Lung microvascular endothelial cell (primary cell): ENCODE measurements at places on chromosomes 16 and 17.

DNA sequence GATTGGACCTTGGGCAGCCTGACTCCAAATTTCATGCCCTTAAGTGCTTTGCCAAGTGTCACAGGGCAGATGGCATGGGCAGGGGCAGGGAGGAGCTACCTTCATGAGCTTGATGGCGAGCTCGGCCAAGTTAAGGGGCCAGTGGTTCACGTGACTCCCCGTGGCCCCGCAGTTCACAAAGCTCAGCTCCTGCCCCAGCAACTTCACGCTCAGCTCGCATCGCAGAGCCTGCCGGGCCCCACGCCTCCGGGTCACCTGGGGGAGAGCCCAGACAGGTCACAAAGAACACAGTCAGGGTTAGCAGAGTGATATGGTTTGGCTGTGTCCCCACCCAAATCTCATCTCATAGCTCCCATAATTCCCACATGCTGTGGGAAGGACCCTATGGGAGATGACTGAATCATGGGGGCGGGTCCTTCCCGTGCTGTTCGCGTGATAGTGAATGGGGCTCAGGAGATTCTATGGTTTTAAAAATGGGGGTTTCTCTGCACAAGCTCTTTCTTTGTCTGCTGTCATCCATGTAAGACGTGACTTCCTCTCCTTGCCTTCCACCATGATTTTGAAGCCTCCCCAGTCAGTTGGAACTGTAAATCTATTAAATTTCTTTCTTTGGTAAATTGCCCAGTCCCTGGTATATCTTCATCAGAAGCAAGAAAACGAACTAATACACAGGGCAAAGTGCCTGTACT, 108.1 kb downstream of the LITAF start:
- no peak for DNase-seq

DNA sequence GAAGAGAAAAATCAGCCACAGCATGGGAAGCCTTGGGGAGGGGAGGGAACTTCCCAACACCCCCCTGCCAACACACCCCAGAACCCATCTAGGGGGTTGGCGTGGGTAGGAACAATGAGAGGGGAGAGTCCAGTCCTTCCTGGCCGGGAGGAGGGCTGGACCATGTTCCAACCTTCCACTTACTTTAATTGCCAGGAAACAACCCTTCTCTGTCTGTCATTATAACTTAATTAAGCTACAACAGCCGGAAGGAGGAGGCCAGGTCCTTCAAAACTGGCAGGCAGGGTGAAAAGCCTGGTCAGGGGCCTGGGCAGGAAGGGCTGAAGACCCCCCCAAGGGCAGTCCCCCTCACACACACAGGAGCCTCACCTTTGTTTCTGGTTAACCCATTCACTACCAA, 447.0 kb downstream of the SOX9 start:
- no peak for DNase-seq

DNA sequence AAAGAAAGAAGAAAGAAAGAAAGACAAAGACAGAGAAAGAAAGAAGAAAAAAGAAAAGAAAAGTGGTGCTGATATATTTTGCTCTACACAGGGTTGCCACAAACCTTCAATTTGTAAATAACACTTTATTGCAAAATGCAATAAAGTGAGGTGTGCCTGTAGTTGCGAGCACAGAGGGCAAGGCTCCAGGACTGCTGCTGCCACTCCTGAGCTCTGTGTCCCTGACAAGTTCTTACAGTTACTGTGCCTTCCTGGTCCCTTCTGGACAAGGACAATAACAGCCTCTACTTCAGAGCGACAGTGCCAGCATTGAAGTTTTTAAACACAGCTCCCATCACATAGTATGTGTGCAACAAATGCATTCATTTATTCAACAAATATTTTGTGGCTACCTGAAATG, 148.1 kb downstream of the AXIN2 start:
- no peak for DNase-seq

GRCh38 chr16:7405166-7405565, 72.5 kb downstream of the RBFOX1 start:
- DNase-seq, result no peak

DNA sequence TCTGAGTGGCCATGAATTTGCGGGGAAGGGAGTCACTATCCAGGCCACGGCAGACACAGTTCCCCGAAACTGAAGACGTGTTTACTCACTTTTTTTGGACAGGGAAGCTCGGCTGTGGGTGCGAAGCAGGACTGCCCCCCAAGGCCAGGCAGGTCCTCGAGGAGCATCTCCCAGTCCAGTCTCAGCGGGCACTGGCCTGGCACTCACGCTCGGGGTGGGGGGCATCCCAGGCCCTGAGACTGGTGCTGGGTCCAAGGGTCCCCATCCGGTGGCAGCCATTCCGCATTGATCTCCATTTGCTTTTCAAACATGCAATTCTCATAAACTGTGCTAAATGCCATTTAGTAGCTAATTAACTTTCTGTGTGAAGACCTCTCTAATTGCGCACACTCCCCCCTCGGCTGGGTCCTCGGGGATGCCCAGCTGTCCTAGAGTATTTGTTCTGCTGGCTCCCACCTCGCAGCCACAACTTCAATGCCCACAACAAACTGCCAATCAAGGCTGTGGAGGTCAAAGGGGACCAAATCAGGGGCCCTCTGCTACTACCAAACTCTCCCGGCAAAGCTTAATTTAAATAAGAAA, 50.2 kb downstream of the TBC1D16 start:
- DNase-seq, result no peak

DNA sequence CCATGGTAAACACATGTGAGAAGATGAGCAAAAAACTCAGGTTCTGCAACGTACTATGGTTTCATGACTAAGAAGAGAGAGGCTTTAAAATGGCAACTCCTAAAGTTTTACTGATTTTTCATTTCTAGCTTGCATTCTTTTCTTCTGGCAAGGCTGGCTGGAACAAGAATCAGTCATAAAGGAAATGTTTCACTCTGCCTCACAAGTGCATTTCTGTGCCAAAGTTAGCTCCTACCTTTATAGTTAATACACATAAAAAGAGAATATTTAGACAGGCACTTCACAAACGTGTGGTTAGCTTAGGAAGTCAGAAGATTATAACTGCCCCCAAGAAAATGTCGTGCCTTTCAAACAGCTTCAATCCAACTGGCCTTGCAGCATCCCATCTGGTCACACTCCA, 417.1 kb upstream of the CDH11 start:
- DNase-seq, result no peak

GRCh38 chr17:51056813-51057510, 63.7 kb downstream of the SPAG9 start:
- DNase-seq, result peak; percentile 83

- DNase-seq, result no peak
These were observed 59.8 kb downstream of the ANKFN1 start for GRCh38 chr17:56213031-56213430.

DNA sequence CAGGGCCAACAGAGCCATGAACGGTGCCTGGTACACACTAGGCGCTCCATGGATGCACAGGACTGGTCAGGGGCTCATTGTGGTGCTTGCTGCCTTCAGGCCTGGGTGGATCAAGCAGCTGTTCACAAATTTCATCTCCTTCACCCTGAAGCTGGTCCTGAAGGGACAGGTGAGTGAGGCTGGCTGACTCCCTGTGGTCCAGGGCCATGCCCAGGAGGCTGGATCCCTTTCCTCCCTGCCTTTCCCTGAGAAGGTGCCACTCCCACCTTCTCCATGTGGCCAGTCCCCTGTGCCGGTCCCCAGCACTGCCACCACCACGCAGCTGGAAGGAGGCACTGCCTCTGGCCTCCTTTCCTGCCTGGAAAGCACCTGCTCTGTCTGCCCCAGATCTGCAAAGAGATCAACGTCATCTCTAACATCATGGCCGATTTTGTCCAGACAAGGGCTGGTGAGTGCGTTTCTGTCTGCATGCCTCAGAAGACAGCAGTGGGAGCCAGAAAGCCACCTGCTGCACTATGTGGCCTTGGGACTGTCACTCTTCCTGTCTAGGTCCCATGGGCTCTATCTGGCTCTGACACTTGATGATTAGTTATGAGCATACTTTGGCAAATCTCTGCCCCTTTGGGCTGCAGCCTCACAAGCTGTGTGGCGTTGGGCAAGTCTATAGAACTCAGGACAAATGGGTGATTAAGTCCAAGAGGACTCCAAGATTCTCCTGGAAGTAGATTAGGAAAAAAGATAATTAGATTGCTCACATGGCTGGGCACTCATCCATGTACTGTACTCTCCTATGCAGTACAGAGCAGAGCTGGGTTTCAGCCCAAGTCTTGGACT, 9.4 kb downstream of the CETP start:
- DNase-seq, result no peak

GRCh38 chr17:77915594-77916021, 42.9 kb upstream of the TNRC6C start:
- DNase-seq, result no peak

GRCh38 chr16:49755313-49755620, 100.6 kb downstream of the ZNF423 start:
- DNase-seq, result peak; percentile 41

DNA sequence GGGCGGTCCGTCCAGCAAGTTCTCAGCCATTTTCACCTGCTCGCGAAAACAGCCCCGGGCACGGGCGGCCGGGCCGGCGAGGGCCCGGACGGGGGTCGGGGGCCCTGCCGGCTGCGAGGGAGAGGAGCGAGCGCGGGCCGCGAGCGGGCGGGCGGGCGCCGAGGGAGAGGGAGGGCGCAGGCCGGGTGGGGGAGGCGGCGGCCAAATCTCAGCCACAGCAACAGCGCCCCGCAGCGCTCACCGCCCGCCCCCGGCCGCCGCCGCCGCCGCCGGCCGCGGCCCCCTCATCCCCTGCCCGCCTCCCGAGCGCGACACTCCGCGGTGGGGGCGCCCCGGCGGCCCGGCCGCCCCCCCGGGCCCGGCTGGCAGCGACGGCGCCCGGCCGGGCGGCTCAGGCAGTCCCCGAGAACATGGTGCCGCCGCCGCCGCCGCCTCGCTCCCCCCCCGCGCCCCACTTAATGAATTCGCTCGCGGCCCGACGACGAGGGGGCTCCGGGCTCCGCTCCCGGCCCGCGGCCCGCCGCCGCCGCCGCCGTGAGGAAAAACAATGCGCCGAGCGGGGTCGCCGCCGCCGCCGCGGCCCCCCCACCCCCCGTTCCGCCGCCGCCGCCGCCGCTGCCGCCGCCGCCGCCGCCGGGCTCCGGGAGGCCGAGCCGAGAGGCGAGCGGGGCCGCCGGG, 487 bp downstream of the CREBBP start:
- peak; percentile 72 for DNase-seq

- no peak for DNase-seq
These were observed 34.7 kb downstream of the MSI2 start for GRCh38 chr17:57290981-57291380.

- DNase-seq, result no peak
These were observed 2.9 kb upstream of the CPNE7 start for GRCh38 chr16:89572485-89573205.

DNA sequence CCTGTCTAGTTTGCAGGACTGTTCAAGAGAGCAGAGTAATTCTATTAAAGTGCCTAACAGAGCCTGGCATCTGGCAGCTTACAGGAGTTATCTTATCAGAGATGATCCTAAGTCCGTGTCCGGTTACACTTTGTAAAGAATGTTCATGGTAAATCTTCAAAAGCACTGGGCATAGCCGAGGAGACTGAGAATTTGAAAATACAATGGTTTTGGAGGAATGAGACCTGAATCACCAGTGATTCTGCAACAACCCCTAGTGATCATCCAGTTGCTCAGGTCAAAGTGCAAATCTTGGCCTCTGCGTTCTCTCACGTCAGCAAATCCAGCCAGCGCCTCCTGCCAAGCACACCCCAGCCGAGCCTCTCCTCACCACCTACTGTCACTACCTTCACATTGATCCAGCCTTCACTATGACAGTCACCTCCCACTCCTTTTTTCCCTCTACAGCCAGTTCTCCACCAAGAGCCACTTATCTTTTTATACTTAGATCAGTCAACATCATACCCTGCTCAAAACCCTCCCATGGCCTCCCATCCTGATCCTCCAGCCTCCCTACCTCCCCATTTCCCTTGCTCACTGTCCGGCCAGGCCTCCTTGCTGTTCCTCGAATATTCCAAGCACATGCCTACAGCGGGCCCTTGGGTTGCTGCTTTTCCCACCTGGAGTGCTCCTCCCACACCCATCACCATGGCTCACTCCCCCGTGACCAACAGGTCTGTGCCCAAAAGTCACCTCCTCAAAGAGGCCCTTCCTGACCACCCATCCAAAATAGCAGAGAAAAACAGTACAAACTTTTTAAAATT, 57.4 kb upstream of the ERN1 start:
- DNase-seq, result no peak

- no peak for DNase-seq
These were observed 30.3 kb downstream of the ASPA start for GRCh38 chr17:3506054-3506453.

DNA sequence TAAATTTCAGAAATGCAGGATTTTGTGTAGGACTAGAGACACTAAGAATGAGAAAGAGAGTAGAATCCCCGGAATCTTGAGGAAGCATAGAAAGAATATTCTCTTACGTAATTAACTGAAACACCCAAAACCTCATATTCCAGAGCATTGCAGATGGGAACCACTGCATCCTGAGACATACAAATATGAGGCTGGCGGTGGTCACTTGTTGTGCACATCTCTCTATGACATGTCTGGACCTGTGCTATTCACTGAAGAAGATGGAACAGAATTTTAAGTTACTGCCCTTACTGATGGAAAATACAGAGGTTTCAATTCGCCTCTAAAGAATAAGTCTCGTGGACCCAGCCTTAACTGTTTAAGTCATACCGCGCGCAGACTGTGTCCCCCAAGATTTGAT, 806 bp downstream of the RAD51C start:
- DNase-seq, result no peak

DNA sequence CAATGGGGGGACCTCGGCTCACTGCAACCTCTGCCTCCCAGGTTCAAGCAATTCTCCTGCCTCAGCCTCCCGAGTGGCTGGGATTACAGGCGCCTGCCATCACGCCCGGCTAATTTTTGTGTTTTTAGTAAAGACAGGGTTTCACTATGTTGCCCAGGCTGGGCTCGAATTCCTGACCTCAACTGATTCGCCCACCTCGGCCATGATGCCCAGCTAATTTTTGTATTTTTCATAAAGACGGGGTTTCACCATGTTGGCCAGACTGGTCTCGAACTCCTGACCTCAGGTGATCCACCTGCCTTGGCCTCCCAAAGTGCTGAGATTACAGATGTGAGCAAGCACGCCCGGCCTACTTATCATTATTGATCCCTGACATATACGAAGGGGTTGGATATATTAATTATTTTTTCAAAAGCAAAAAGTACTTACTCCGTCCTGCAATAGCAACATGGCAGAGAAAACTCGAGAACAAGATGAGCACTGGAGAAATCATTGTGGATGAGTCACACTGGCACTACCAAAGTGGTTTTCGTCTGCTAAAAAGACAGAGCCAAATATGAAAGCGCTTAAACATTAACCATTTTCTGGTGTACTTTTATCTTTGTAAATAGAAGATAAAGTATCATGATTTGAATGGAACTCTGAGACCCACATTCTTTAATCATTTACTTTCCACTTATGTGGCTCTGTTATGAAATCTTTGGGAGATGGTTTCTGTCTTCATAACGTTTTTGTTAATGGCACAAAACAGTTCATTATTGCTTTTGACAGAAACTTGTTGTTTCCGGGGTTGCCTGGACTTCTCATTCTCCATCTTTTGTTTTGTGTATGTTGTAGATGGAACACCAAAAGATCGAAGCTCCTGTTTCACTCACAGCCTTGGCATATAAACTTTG, at the start of gene APOH:
APOH (minus strand) TSS at position 529 of the 896 bp plus-strand sequence; CDS start at position 493, 36 bp downstream.
- no peak for DNase-seq
